ENCODE measurements at places on chromosomes 5 and 9. TPM values are rescaled to one million over a fixed set of nuclear protein-coding genes. Genes with fewer than 3 reads are reported as not detected.

Gene GPR21
- total RNA-seq = not detected

Gene ADAMTS16
- total RNA-seq = not detected

Gene SLC34A3
- total RNA-seq = not detected

Gene PCDHAC2
- total RNA-seq = 3.7 TPM

Gene STING1
- 123 TPM for total RNA-seq

All from right atrium auricular region (tissue), 2 donors.